Stomach (tissue), 19 donors: ENCODE measurements at places on chromosomes 11 and 22.

GRCh38 chr11:133191931-133192330, 340.4 kb downstream of the OPCML start:
- no peaks in the 10 kb centered on the region for H3K27me3 ChIP-seq
- no peaks in the 10 kb centered on the region for H3K36me3 ChIP-seq
- no peak for DNase-seq
- H3K4me3 ChIP-seq, result no peak overlapping the region
- H3K27ac ChIP-seq, result no peak overlapping the region

DNA sequence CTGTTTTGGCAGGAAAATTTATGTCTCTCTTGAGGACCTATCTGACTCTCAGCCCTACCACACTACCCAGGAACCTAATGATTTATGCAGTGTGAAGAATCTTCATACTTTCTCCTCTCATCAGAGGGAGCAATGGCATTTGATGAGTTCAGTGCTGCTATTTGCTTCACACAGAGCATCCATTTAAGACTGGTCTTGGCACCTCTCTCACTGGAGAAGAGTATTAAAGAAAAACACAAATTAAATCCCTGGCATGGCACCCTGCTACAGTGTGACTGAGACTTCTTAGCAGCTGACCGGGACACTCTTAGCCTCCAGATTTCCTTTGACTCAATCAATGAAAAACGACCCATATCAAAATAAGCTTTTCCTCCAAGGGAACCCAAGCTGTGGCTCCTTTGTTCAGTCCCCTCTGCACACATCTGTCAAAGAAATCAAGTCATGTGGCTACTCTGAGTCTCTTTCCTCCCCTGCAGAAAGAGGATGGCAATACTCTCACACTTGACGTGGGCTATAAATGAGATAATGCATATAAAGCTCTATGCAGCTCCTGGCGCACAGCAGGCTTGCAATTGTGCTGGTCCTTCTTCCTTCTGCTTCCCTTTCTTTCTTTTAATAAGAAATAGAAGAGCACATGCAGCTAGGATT, 186.1 kb upstream of the E2F8 start:
- H3K27ac ChIP-seq, result no peak overlapping the region
- no peaks in the 10 kb centered on the region for H3K36me3 ChIP-seq
- H3K4me1 ChIP-seq, result peaks cover 29% of the 10 kb centered on the region
- H3K4me3 ChIP-seq, result no peak overlapping the region
- H3K27me3 ChIP-seq, result no peaks in the 10 kb centered on the region

DNA sequence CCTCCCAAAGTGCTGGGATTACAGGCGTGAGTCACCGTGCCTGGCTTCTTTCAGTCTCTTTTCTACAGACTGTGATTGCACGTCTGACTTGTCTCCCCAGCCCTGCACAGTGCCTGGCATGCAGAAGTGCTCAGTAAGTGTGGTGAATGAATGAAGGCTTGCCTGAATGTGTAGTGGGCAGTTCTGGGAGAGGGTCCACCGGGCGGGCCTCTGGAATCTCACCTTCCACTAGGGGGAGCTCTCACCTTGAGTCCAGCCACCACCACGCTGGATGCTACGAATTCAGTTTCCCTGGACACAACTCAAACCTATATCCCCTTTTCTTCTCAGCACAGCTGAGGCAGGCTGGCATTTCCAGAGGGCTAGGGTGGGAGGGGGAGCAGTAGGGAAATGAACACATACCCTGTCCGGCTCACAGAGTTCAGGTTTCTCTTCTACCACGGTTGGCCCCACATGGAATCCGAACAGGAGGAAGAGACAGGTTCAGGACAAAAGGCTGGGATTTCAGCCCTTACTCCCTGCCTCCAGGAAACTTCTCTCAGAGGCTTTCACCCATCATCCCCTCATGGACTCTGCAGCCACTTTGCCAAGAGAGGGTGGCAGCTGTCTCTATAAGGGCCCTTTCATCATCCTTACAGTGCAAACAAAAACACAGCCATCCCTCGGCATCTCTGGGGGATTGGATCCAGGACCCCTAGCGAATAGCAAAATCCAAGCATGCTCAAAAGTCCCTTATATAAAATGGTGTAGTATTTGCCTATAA, 86.8 kb downstream of the NECTIN1 start:
- no peaks in the 10 kb centered on the region for H3K36me3 ChIP-seq
- peaks cover 29% of the 10 kb centered on the region for H3K27me3 ChIP-seq
- DNase-seq, result no peak
- no peak overlapping the region for H3K27ac ChIP-seq

DNA sequence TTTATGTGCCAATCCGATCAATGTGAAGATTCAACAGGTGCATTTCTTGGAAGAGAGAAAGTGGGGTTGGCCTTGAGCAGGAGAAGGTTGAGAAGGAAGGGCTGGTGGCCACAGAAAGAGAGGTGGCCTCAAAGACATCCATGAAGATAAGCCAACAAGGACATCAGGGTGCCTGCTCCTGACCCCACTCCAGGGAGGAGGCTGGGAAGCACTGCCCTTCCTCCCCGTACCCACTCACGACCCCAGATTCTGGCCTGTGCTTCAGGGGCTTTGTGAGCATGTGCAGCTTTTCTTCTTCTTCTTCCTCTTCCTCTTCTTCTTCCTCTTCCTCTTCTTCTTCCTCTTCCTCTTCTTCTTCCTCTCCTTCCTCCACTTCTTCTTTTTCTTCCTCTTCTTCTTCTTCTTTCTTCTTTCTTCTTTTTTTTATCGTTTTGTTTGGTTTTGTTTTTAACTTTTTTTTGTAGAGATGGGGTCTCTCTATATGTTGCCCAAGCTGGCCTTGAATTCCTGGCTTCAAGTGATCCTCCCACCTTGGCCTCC, 30.3 kb downstream of the DKK3 start:
- H3K4me1 ChIP-seq, result peaks cover 36% of the 10 kb centered on the region
- H3K36me3 ChIP-seq, result no peaks in the 10 kb centered on the region
- no peak for DNase-seq
- H3K27ac ChIP-seq, result peak overlapping the region; percentile 82

DNA sequence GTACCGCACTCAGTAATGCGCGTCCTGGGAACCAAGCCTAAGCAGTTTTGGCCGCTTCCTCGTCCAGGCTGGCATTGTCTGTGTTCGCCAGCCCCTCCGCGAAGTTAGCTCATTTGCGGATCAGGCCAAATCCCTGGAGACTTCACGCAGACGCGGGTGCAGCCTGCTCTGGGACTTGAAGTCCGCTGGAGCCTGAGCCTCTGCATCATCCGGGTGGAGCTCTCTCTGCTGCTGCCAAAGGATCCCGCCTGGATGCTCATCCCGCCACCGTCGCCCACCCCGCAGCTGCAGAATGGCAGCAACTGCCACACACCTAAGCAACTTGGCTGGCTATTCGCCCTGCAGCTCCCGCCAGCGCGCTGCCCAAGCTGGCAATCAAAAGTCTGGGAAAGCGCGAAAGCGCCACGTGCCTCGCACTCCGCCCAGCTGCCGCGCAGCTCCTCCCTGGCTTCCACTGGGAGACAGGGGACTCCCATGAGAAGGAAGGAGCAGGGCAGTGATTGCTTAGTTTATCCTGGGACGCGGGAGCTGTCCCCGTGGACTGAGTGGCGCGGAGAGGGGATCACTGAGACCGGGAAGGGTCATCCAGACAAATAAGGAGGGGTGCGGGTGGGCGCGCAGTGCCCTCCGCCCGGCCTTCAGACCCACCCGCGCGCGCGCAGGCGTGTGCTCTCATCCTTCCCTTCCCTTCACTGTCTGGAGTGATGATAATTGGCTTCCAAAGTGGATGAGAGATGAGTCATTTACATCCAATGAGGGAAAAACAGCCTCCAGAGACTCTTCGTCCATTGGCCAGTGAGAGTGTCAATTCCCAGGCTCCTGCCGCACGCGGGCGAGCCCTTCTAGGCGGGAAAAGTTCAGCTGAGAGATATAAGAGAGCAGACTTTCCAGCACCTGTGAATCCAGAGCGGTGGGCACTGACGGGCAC, 23.2 kb upstream of the GLYATL1B start:
- H3K36me3 ChIP-seq, result no peaks in the 10 kb centered on the region
- H3K4me3 ChIP-seq, result no peak overlapping the region
- no peak for DNase-seq
- peaks cover 6% of the 10 kb centered on the region for H3K27me3 ChIP-seq
- H3K27ac ChIP-seq, result no peak overlapping the region
- no peaks in the 10 kb centered on the region for H3K4me1 ChIP-seq

DNA sequence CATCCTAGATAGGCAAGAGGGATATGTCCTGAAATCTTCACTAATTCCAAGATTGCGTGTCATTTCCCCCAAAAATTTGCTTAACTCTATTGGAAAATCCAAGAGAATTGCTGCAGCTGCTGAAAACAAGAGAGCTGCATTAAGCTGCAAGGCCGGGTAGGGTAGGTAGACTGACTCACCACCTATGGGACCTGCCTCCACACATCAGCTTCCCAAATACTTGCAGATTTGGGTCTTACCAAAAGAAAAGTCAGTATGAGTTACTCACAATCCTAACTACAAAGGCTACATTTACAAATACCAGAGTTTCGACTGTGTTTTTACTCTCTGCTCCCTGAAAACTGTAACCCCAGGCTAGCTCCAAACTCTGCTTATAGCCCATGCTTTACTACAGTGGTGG, 142.5 kb upstream of the TEAD1 start:
- H3K4me1 ChIP-seq, result no peaks in the 10 kb centered on the region
- H3K4me3 ChIP-seq, result no peak overlapping the region

DNA sequence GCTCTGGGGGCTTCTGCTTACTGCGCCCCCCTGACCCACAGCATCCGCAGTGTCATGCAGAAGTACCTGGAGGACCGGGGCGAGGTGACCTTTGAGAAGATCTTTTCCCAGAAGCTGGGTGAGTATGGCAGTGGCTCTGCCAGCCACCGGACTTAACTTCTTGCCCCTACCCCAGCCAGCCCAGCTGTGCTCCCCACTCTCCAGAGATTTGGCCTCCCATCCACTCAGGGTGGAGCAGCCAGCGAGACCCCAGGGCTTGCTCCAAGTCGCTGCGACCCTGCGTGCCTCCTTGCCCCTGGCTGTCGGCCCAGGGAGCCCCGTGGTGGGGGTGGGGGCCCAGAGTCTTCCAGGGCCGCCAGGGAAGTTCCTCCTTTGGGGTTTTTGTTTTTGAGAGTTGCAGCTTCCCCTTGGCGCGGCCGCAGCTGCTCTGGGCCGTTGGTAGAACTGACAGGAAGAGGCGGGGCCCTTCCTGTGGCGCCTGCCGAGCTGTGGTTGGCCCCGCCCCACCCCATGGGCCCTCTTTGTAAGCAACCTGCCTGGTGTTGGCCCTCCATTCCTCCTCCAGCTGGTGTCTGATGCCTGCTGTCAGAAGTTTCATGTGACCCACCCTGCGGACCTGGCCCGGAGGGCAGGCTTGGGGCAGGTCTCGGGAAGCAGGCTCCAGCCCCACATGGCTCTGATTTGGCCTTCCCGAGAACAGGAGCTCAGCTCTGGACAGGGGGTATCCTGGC, 11.1 kb downstream of the GRK2 start:
- peaks cover 60% of the 10 kb centered on the region for H3K36me3 ChIP-seq
- H3K27me3 ChIP-seq, result no peaks in the 10 kb centered on the region

- H3K27me3 ChIP-seq, result no peaks in the 10 kb centered on the region
- H3K4me3 ChIP-seq, result no peak overlapping the region
- no peak for DNase-seq
- no peaks in the 10 kb centered on the region for H3K36me3 ChIP-seq
Measured at GRCh38 chr22:27740202-27740748, 61.3 kb downstream of the MN1 start.

- no peak for DNase-seq
- no peaks in the 10 kb centered on the region for H3K4me1 ChIP-seq
- H3K27ac ChIP-seq, result no peak overlapping the region
- H3K36me3 ChIP-seq, result no peaks in the 10 kb centered on the region
Measured at GRCh38 chr11:109794501-109794900, 298.7 kb upstream of the ZC3H12C start.

DNA sequence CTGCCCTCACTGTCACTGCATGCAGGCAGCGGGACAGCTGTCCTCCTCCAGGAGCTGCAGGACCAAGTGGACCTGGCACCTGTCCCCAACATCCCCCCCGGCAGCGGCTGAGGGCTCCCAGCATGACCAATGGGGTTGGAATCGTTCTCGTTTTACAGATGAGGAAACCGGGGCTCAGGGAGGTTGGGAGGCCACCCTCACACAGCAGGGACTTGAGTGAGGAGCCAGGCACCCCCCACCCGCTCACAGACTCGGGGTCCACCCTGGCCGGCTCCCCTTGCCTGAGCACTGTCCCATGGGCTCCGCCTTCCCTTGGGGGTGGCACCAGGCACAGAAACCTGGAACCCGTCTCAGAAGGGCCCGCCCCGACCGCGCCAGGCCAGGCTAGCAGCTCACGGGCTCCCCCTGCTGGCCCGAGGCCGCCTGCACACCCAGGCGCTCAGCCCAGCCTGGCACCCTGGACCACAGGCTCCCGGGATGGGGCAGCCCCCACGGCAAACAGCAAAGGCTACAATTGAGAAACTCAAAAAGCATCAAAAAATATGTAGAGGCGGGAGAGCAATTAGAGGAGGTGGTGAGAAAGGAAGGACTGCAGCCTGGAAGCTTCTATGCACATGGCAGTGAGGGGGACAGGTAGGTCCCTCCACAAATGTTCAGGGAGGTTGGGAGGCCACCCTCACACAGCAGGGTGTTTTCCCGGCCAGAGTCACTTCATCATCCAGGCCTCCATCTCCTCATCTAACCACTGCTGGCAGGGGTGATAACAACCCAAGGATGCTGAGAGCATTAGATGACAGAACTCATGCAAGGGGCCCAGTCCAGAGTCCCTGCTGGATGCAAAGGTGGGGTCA, 12.8 kb downstream of the MACROD1 start:
- H3K4me3 ChIP-seq, result no peak overlapping the region
- no peaks in the 10 kb centered on the region for H3K27me3 ChIP-seq
- no peak overlapping the region for H3K27ac ChIP-seq
- peaks cover 8% of the 10 kb centered on the region for H3K36me3 ChIP-seq

GRCh38 chr11:104934594-104934993, 33.8 kb downstream of the CASP4 start:
- peak; percentile 19 for DNase-seq
- H3K27ac ChIP-seq, result no peak overlapping the region
- no peaks in the 10 kb centered on the region for H3K4me1 ChIP-seq

DNA sequence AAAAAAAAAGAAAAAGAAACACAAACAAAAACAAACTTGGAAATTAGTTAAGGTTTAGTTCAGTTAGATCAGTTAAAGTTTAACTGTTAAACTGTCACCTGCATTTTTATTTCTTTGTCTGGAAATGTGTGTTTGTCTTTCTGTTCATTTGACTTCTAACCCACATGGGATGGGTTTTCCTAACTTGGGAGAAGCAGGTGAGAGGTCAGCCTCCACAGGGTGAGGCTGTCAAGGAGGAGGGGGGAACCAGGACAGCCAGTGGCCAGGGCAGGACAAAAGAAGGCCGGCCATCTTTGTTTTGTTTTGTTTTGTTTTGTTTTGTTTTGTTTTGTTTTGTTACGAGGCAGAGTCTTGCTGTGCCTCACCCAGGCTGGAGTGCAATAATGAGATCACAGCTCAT, 13.4 kb upstream of the GCAT start:
- H3K27me3 ChIP-seq, result no peaks in the 10 kb centered on the region
- peak; percentile 13 for DNase-seq
- no peak overlapping the region for H3K4me3 ChIP-seq

GRCh38 chr11:34558211-34558610, 44.6 kb upstream of the ELF5 start:
- no peaks in the 10 kb centered on the region for H3K27me3 ChIP-seq
- H3K27ac ChIP-seq, result no peak overlapping the region
- no peak overlapping the region for H3K4me3 ChIP-seq
- no peak for DNase-seq
- H3K4me1 ChIP-seq, result no peaks in the 10 kb centered on the region

GRCh38 chr22:31768422-31769059, 14.7 kb downstream of the DEPDC5 start:
- no peaks in the 10 kb centered on the region for H3K27me3 ChIP-seq
- H3K4me1 ChIP-seq, result no peaks in the 10 kb centered on the region
- peaks cover 98% of the 10 kb centered on the region for H3K36me3 ChIP-seq
- no peak overlapping the region for H3K27ac ChIP-seq
- DNase-seq, result no peak
